ENCODE measurements at places on chromosomes 7 and 10. TPM values are rescaled to one million over a fixed set of nuclear protein-coding genes. Genes with fewer than 3 reads are reported as not detected.

The CHST12 gene
- 26.8 TPM for total RNA-seq

DNA sequence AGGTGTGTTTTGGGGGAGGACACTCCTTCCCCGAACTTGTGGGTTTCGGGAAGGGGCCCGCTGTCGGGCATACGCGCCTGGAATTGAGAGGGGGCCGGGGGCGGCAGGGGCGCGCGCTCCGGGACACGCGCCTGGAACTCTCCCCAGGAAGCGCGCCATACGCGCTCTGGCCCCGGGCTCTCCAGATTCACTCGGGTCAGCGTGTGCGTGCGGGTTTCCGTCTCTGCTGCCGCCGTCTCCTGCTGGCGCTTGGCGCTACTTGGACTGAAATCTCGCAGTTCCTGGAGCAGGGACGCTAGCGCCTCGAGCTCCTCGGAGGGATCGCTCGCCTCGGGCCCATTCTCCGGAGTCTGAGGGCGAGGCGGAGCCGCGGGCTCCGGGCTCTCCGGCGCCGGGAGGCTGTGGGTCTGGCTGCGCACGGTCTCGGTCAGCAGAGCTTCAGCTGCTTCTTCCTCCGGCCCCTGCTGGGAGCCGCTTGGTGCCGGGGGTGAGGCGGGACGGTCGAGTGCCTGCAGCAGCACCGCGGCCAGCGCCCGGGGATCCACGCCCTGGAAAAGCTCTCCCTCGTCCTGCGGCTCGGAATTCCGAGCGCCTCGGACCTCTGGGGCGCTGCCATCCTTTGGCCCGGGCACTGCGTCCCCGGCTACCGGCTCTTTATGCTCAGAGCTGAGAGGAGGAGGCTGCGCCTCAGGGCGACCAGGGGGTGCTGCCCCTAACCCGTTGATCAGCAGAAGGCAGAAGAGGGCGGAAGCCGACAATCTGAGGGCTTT is 1.1 kb downstream of the VGF start:
- DNase-seq, result no peak

The UNCX gene
- total RNA-seq, result not detected

GRCh38 chr10:75288140-75288711 is 52.5 kb upstream of the COMTD1 start:
- no peak for DNase-seq

DNA sequence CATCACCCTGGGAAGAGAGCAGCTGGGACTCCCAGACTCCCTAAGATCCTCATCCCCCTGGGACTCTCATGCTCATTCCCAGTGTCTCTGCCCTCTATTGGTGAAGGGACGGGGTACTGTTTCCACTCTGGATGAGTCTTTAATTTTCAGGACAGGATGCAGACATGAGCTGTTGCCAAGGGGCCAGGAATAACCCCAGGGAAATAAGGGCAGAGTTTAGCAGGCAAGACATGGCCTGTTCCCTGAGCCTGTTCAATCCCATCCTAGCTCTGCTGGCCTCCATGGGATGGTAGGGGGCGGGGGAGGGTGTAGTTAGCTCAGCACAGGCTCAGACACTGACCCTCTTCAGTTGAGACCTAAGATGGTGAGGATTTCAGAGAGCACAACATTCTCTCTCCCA is 14.0 kb downstream of the C10orf105 start:
- no peak for DNase-seq

The SFTPA2 gene
- total RNA-seq, result 7.9 TPM

DNA sequence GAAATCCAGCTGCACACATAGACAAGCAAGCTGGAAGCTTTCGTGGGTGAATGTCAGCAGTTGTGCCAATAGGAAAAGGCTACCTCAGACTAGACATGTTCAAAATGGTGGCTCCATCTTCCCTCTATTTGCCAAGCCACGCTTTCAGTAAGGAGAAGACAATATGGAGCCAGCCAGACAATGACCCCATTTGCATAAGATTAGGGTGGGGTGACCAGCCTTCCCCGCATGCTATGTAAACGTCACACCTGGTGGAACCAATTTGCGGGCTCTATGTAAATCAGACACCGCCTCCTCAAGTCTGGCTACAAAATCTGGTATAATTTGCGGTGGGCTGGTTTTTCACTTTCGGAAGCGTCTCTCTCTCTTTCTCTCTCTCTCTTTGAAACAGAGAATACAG is 297.4 kb upstream of the PCDH15 start:
- no peak for DNase-seq

DNA sequence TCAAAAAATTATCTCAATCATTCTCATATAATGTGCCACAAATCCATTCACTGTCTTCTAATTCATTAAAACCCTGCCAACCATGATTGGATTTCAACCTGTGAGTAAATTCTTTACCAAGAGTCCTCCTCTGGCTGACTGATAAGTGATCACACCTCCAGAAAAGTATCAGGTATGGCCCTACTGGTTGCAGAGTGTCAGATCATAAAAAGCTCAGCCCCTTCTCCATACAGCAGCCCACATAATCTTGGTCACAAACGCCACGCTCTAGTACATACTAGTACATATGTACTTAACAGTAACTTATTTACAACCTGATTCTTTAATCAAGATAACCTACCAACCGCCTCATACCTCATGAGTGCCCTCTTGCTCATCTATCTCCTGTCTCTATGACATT is 26.1 kb downstream of the UBE2H start:
- no peak for DNase-seq

The SPOCK2 gene
- 250 TPM for total RNA-seq

The FKBP6 gene
- not detected for total RNA-seq

The TUBB8 gene
- total RNA-seq, result not detected

Data from mucosa of gallbladder (tissue), 1 donor.